ENCODE measurements at places on chromosomes 13 and 19.

- no peak for DNase-seq
Observed at GRCh38 chr19:29233591-29233990, 20.6 kb upstream of the UQCRFS1 start.

DNA sequence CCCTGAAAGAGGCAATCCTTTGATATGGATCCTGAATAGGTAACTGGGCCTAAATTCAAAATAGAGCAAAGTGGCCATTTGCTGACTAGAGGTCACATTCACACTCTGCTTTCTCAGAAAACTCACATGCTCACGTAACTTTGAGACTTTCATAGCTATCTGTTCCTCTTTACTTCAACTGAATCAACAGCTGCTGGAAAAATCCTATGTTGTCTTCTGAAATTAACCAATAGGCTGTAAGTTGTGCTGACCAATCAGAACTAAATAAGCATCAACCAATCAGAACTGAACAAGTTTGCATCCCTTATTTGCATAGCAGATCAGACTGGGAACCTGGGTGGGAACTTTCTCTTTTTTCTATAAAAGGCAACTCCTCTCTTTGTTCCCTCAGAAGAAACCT is 24.0 kb upstream of the TBC1D4 start:
- no peak for DNase-seq

GRCh38 chr19:54191011-54191810 is at the start of gene TSEN34:
TSS of gene TSEN34 (plus strand) at chr19:54191308. CDS start at chr19:54191365, 57 bp downstream.
- peak; percentile 92 for DNase-seq

DNA sequence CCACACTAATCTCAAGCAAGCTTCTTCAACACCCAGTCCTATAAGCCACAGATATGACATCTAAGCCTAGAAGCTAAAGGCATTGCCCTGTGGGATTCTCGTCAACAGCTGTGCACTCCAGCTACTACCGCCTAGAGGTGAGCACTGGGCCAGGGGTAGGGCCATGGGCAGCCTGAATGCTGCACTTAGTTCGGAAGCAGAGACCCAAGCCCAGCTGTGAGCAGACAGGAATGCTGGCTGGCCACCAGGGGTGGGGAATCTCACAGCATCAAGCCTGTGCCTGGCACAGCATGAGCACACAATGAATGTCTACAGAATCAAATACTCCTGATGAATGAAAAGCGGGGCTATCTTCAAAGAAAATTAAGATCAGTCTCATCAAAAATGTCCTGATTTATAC is 167.5 kb upstream of the UBL3 start:
- DNase-seq = no peak

- DNase-seq = no peak
Observed at GRCh38 chr19:46349311-46349993, 2.6 kb downstream of the PPP5C start.

DNA sequence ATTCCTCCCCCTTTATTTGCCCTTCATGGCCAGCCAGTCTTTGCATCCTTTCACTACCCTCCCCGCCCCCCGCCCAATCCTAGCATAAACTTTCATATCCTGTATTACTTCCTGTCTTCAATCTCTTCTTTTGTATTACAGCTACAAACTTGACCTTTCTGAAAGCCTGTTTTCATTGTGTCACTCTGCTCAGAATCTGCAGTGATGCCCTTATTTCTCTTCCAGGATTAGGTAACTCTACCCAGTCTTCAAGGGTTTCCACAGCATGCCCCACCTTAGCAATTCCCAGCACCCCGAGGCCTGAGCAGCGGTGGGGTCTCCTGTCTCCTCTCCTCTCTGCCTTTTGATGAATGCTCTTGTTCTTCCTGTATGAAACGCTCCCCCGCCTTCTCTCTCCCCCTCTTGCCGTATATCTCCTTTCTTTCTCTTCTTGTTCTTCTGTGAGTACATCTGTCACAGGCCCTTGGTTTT is 145.6 kb downstream of the SHISA2 start:
- DNase-seq = peak; percentile 56

DNA sequence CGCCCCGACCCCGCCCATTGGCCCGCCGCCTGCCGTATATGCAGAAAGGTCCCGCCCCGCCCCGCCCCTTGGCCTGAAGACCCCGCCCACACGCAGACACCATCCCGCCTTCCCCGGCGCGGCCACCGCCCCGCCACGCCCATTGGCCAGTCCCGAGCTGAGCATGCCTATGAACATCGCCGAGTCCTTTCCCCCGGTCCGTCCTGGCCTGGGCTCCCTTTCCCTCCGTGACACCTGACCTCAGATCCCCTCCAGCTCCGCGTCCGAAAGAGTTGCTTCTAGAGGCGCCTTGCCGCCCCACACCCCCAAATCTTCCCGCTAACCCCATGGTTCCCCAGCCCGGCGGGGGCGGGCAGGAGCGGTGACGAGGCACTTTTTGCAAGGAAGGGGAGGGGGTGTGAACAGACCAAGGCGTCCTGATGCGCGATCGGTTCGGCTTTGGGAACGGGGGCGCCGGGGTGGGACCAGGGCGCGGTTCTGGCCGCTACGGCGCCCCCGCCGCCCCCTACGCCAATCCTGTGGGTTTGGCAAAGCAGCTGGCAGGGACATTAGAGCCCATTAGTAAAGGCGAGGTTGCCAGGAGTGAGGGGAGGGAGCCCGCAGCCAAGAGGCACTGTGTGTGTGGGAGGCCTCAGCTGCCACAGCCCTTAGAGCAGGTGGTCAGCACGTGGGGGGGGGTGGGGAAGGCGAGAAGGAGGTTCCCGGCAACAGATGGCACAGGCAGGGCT is 406 bp upstream of the NUMBL start:
- DNase-seq = peak; percentile 95

DNA sequence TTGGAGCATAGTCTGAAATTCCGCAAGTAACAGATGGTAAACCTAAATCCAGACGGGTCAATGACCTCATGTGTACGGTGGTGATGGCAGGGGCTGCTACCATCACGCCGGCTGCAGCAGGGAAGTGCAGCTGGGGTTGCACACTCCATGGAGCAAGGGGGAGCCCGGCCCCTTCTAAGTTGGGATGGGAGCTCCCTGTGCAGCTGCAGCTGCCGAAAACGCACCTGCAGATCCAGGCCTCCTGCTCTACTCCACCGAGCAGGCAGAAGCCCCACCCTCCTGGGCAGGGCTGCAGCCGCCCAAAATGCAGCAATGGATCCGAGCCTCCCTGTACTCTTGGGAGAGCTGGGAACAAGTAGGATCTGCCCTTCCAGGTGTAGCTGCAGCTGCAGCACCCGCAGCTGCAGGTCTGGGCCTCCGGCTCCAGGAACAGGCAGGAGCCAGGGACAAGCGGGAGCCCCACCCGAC is 25.5 kb downstream of the KBTBD6 start:
- no peak for DNase-seq

DNA sequence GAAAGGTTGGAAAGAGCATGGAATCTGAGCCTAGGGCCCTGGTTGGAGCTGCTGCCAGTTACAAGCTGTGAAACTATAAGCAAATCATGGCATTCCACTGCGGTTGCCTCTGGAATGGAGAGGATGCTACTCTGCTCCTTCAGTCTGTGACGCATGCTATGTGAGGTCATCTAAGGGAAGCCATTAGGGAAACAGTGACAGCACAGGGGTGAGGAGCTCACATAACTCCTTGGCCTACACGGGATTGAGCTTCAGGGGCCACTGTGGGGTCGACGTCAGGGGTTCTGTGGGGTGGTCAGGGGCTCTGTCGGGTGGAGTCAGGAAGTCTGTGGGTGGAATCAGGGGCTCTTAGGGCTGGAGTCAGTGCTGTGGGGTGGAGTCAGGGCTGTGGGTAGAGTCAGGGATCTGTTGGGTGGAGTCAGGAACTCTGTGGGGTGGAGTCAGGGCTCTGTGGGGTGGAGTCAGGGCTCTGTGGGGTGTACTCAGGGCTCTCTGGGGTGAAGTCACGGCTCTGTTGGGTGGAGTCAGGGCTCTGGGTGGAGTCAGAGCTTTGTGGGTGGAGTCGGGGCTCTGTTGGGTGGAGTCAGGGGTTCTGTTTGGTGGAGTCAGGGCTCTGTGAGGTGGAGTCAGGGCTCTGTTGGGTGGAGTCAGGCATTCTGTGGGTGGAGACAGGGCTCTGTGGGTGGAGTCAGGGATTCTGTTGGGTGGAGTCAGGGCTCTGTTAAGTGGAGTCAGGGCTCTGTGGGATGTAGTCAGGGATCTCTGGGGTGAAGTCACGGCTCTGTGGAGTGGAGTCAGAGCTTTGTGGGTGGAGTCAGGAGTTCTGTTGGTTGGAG is 35.8 kb upstream of the MEDAG start:
- no peak for DNase-seq

- DNase-seq = no peak
Observed at GRCh38 chr13:44815623-44816022, 173.6 kb downstream of the NUFIP1 start.
